ENCODE measurements at places on chromosomes 12 and 14. TPM values are rescaled to one million over a fixed set of nuclear protein-coding genes. Genes with fewer than 3 reads are reported as not detected.
A peak's percentile ranks its signal among the peaks of the same experiment; 100 is the strongest.

RNASE3 gene
- not detected for total RNA-seq

- H3K27me3 ChIP-seq = no peaks in the 10 kb centered on the region
- no peaks in the 10 kb centered on the region for H3K36me3 ChIP-seq
- DNase-seq = no peak
- H3K27ac ChIP-seq = no peak overlapping the region
Measured at GRCh38 chr12:26069796-26070195, 55.0 kb downstream of the BHLHE41 start.

DNA sequence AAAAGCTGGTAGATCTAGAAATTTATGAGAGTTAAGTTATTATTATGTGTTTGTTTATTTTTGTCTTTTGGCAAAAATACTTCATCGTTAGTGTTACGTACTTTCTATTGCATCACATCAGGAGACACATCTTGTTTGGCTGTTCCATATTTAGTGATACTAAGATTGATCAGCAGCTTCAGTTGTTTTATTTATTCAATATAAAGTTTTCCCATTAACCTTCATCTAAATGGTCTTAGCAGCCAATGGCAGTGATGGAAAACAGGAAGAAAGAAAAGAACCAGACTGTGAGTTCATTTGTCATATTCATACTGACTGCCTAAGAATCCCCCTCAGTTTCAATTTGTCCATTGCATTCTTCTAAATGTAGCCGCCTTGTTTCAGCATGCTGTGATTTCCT lies 122.3 kb downstream of the METTL25 start:
- no peaks in the 10 kb centered on the region for H3K4me1 ChIP-seq
- DNase-seq = no peak
- H3K27me3 ChIP-seq = no peaks in the 10 kb centered on the region
- no peaks in the 10 kb centered on the region for H3K36me3 ChIP-seq
- no peak overlapping the region for H3K27ac ChIP-seq
- H3K4me3 ChIP-seq = no peak overlapping the region

GRCh38 chr12:31324116-31324844 lies 1.7 kb downstream of the SINHCAF start:
- H3K36me3 ChIP-seq = no peaks in the 10 kb centered on the region
- H3K4me3 ChIP-seq = peak overlapping the region; percentile 79
- H3K4me1 ChIP-seq = peaks cover 6% of the 10 kb centered on the region
- no peaks in the 10 kb centered on the region for H3K27me3 ChIP-seq

DNA sequence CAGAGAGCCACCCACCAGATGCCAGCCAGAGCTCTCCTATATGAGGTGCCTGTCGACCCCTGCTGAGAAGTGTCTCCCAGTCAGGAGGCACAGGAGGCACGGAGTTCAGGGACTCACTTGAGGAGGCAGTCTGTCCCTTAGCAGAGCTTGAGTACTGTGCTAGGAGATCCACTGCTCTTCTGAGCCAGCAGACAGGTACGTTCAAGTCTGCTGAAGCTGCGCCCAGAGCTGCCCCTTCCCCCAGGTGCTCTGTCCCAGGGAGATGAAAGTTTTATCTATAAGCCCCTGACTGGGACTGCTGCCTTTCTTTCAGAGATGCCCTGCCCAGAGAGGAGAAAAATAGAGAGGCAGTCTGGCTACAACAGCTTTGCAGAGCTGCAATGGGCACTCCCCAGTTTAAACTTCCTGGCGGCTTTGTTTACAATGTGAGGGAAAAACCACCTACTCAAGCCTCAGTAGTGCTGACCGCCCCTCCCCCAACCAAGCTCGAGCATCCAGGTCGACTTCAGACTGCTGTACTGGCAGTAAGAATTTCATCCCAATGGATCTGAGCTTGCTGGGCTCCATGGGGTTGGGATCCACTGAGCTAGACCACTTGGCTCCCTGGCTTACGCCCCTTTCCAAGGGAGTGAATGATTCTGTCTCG lies 146.7 kb upstream of the USP15 start:
- H3K27ac ChIP-seq = no peak overlapping the region
- DNase-seq = no peak
- no peaks in the 10 kb centered on the region for H3K36me3 ChIP-seq

- DNase-seq = no peak
- H3K36me3 ChIP-seq = no peaks in the 10 kb centered on the region
- no peaks in the 10 kb centered on the region for H3K4me1 ChIP-seq
- no peaks in the 10 kb centered on the region for H3K27me3 ChIP-seq
- H3K4me3 ChIP-seq = no peak overlapping the region
- no peak overlapping the region for H3K27ac ChIP-seq
Measured at GRCh38 chr12:90816353-90817089, 138.5 kb downstream of the CCER1 start.

DNA sequence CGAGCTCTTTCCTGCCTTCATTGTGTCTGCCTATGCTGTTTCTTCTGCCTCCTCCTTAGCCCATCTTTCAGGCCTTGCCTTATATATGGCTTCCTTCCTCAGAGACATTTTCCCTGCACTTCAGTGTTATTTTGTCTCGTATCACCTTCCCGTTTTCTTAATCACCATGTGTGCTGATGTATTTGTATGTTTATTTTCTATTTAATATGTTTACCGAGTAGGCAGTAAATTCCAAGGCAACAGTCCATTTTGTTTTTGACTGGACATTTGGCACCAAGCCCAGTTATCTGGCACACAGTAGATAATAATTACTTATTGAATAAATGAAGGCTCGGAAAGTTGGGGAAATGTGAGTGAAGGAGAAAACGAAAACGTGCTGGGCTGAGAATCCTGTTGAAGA lies 4.6 kb upstream of the POU6F1 start:
- H3K27ac ChIP-seq = no peak overlapping the region
- H3K4me1 ChIP-seq = peaks cover 9% of the 10 kb centered on the region
- no peak overlapping the region for H3K4me3 ChIP-seq
- peak; percentile 30 for DNase-seq

RNASE12 gene
- not detected for total RNA-seq

DNA sequence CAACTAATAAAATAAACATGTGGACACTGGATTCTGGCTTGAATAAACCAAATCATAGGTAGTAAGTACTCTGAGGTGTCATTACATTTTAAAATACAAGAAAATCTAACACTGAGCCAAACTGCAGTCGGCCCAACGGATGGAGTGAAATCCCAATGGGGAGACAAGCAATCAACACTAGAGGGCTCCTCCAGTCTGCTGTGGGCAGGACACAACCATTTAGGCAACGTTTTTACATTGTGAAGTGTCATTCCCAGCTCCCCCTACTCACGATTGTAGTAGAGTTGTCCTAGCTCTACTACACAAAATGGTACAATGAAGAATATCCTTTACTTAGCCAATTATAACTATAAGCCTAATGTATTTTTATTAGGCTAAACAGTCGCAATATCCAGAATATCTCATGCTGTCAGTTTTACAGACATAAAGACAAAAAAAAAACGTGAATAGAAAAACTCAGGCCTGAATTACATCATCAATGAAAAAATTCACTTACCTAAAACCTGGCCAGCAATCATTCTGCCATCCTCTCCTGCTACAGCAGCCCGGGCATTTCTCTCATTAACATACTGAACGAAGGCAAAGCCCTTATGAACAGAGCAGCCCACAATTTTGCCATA lies 35.7 kb downstream of the HNRNPC start:
- no peak for DNase-seq
- no peak overlapping the region for H3K4me3 ChIP-seq
- no peaks in the 10 kb centered on the region for H3K36me3 ChIP-seq
- peaks cover 11% of the 10 kb centered on the region for H3K4me1 ChIP-seq

DNA sequence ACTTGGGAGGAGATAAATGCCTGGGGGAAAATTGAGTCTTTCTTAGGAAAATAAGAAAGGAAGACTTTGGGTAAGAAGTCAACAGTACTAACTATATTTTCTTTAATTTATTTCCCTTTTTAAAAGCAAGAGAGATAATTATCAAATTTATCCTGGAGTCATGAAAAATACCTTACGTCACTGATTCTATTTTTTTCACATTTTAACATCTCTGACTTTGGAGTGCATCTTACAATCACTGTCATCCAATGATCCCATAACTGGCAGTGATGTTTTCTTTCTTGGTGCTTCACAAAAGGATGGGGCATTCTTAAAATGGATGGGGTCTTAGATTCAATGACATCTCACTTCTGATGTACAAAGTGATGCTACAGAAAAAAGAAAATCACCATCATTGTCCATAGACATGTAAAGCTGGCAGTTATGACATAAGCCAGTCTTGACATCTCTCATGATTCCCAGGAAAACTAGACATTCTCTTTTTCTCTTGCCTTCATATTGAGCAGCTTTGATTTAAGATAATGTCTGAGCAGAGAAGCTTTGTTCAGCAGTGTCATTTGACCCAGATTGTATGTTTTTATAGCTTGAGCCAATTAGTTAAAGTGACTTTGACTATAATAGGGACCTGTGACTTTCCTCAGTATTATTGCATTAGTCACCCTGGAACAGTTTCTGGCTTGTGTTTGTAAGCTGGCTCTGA lies 236.2 kb downstream of the EGLN3 start:
- H3K4me3 ChIP-seq = no peak overlapping the region
- no peak overlapping the region for H3K27ac ChIP-seq
- H3K27me3 ChIP-seq = no peaks in the 10 kb centered on the region
- no peaks in the 10 kb centered on the region for H3K36me3 ChIP-seq

GRCh38 chr14:92866901-92867865 lies 55.8 kb upstream of the CHGA start:
- H3K27me3 ChIP-seq = no peaks in the 10 kb centered on the region
- no peak overlapping the region for H3K27ac ChIP-seq
- no peak overlapping the region for H3K4me3 ChIP-seq
- DNase-seq = no peak
- no peaks in the 10 kb centered on the region for H3K36me3 ChIP-seq

DNA sequence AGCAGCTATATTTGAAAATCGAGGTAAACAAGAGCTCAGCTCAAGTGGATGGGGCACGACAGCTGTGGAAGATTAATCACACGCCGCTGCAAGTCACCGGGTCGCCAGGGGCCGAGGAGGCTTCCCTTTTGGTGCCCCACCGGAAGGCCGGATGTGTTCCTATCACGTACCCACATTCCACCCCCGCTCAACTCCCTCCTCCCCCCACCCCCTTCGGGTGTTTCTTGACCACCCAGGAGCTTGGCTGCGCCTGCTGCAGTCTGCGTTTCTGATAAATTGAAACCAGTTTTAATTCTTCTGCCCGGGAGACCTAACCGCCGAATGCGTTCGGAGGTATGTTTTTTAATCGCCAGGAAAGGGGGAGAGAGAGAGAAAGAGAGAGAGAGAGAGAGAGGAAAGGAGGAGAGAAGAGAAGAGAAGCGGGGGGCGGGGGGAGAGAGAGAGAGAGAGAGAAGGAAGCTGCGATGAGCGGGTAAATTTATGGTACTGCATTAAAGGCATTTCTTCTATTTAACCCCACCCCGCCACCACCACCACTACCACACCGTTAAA lies 1.8 kb downstream of the SLC8A3 start:
- no peaks in the 10 kb centered on the region for H3K36me3 ChIP-seq
- H3K4me1 ChIP-seq = peaks cover 5% of the 10 kb centered on the region
- DNase-seq = no peak
- H3K27me3 ChIP-seq = no peaks in the 10 kb centered on the region
- no peak overlapping the region for H3K4me3 ChIP-seq

GRCh38 chr12:63782466-63782865 lies 2.8 kb downstream of the RXYLT1 start:
- no peak overlapping the region for H3K4me3 ChIP-seq
- H3K27ac ChIP-seq = no peak overlapping the region

GRCh38 chr12:59812716-59813115 lies 216.9 kb downstream of the SLC16A7 start:
- DNase-seq = no peak
- H3K4me1 ChIP-seq = no peaks in the 10 kb centered on the region
- no peak overlapping the region for H3K27ac ChIP-seq
- H3K27me3 ChIP-seq = no peaks in the 10 kb centered on the region
- no peak overlapping the region for H3K4me3 ChIP-seq

- H3K27me3 ChIP-seq = no peaks in the 10 kb centered on the region
- no peaks in the 10 kb centered on the region for H3K36me3 ChIP-seq
- DNase-seq = no peak
- no peak overlapping the region for H3K27ac ChIP-seq
- H3K4me3 ChIP-seq = no peak overlapping the region
Measured at GRCh38 chr14:86022031-86022629, 492.2 kb downstream of the FLRT2 start.

GRCh38 chr12:82527165-82527780 lies 159.4 kb upstream of the TMTC2 start:
- no peaks in the 10 kb centered on the region for H3K36me3 ChIP-seq
- no peak overlapping the region for H3K4me3 ChIP-seq
- no peaks in the 10 kb centered on the region for H3K27me3 ChIP-seq
- no peak for DNase-seq

HOXC12 gene
- total RNA-seq = not detected

KRT8 gene
- 2.7 TPM for total RNA-seq

DNA sequence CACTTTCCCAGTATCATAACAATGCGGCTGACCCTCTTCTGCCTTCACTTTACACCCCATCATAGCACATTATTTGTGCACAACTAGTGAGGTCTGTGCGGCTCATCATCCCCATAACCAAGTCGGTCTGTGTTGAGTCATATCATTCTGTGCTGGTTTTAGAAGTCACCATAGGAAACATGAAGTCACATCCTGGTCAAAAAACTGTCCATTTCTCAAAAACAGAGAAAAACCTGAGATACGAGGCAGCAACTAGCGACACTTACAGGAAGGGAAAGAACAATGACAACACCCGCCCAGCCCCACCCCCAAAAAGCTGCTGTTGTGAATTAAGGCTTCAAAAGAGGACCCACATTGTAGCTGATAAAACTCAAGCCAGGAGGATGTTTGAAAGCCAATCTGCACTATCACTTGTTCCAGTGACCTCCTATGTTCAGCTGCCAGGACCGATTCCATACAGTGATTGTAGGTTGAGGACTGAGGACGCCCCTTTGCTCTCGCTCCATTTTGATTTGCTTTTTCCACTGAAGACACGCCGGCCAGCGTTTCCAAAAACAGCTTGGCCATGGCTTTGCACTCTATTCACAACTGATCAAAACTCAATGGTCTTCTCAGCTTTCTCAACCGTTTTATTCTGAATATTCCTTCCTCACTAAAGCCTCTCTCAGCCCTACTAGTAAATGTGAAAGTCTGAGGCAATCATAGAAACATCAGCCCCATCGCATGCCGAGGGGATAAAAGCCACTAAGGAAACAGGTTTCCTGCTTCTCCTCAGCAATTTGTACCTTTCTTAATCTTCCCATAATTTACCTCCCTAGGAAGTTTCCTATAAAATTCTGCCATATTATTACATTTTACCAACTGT lies 87.5 kb downstream of the DUSP16 start:
- H3K36me3 ChIP-seq = no peaks in the 10 kb centered on the region
- DNase-seq = no peak
- no peaks in the 10 kb centered on the region for H3K4me1 ChIP-seq
- H3K27me3 ChIP-seq = no peaks in the 10 kb centered on the region
- no peak overlapping the region for H3K4me3 ChIP-seq

CACNA1C gene
- total RNA-seq = 4.8 TPM

GRCh38 chr14:71665781-71666180 lies 266.4 kb upstream of the RGS6 start:
- H3K4me3 ChIP-seq = no peak overlapping the region
- no peak for DNase-seq
- H3K27ac ChIP-seq = no peak overlapping the region
- H3K27me3 ChIP-seq = no peaks in the 10 kb centered on the region
- no peaks in the 10 kb centered on the region for H3K4me1 ChIP-seq

- H3K4me3 ChIP-seq = no peak overlapping the region
- no peaks in the 10 kb centered on the region for H3K36me3 ChIP-seq
- no peak for DNase-seq
- no peak overlapping the region for H3K27ac ChIP-seq
- H3K4me1 ChIP-seq = peaks cover 4% of the 10 kb centered on the region
Measured at GRCh38 chr14:81246461-81247270, 25.9 kb upstream of the GTF2A1 start.

- H3K36me3 ChIP-seq = no peaks in the 10 kb centered on the region
- no peak overlapping the region for H3K4me3 ChIP-seq
Measured at GRCh38 chr12:87441511-87441910, 587.7 kb downstream of the C12orf50 start.

GRCh38 chr12:21296751-21297406 lies 37.8 kb downstream of the SLCO1A2 start:
- H3K27me3 ChIP-seq = no peaks in the 10 kb centered on the region
- H3K4me3 ChIP-seq = no peak overlapping the region
- DNase-seq = no peak
- no peaks in the 10 kb centered on the region for H3K36me3 ChIP-seq
- H3K27ac ChIP-seq = no peak overlapping the region
